ENCODE measurements at places on chromosomes 6 and 20. TPM values are rescaled to one million over a fixed set of nuclear protein-coding genes. Genes with fewer than 3 reads are reported as not detected.

DNA sequence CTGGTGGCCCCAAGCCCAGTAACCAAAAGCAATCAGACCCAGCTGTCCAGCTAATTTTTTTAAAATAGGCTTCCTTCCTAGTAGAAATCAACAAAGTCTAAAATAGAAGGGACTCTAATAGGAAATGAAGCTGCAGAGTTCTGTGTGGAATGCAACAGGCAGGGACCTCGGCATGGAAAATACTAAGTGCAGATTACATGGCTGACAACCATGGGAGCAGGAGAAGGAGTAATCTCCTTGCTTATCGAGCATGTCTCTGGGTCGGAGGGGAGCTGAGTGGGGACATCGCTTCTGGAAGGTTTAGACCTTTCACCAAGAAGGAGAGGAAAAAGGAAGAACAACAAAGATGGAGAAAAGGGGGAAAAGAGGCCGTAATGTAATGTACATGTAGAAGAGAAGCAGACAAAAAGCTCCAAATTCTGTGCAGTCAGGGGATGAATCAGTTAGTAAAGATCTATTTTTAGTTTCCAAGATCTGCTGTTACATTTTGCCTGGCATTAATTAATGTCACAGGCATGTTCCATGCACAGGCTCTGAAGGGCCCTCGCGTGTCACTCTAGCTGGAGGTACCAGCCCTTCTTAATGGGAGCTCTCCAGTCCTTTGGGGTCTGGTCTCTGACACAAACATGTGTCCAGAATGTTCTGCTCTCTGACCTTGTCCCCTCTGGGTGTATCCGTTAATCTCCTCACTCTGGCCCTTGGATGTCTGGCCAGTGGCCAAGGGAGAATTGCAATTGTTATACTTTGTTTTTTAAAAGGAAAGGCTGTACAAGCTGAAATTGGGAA is 16.6 kb upstream of the ZNF831 start:
- DNase-seq = no peak

- DNase-seq = no peak
Observed at GRCh38 chr20:34977365-34978091, 21.9 kb downstream of the MYH7B start.

- DNase-seq = no peak
Observed at GRCh38 chr6:6525933-6526332, 62.6 kb upstream of the LY86 start.

- DNase-seq = no peak
Observed at GRCh38 chr20:7308163-7308562, 540.7 kb downstream of the BMP2 start.

DNA sequence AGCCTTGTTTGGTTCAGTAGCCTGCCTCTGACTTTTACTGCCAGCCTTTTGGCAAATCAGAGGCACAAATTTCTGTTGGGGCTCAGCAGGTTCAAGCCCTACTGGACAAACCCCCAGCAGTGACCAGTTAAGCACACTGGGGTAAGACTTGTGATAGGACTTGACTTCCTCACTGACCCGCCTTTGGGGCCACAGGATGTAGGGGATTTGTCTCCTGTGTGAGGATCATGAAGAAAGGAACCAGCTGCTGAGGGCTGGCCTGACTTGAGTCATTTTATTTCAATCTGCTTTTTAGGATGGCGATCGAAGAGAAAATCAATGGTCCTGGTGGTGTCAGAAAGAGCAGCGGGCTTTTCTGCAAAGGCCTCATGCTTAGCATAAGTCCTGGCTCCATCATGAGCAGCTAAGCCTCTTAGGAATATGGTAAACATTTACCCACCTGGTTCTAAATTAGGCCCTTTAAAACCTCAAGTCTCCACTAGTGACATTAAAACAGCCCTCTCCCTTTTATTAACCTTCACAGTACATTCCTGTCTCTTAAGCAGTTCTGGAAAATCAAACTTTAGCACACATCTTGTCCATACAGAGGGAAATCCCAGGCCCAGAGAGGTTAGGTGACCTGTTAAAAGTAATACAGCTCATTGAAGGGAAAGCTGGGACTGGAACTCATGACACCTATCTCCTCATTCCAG is 16.6 kb downstream of the CHMP4B start:
- no peak for DNase-seq

DNA sequence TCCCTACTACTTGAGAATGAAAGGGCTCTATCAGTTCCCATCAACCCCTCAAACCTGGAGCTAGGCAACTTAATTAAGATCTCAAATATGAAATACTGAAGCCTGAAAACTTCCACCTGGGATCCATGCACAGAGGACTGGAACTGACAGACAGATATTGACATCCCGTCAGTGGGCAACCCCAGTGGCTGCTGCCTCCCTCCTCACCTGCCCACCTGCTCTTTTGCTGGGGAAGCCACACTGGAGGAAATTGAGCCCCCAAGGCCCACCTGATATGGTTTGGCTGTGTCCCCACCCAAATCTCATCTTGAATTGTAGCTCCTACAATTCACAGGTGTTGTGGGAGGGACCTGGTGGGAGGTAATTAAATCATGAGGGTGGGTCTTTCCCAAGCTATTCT is 192.8 kb downstream of the LRFN2 start:
- DNase-seq = no peak

DNA sequence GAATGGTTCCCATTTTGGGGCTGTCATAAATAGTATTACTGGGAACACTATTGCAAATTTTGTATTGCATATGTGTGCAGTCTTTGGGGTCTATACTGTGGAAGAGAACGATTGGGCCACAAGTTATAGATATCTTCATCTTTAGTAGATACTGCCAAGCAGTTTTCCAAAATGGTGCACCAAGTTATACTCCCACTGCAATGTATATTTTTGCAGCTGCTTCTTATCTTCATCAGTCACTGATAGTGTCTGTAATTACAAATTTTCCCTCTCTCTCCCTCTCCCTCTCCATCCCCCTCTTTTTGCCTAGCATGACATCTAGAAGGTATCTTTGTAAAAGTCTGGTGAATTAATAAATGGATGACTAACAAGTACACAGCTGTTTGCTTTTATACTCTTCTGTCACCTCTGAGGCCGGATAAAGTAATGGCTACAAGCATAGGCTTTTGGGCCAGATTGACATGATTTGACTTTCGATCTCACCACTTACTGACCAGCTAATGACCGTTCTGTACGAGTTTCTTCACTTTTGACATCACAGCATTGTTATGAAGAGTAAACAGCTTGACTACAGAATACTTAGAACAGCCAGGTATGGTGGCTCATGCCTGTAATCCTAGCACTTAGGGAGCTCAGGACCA is 113.3 kb upstream of the SLC2A12 start:
- DNase-seq = no peak

GRCh38 chr6:46129629-46130511 is at the start of gene ENPP4:
ENPP4 (plus strand) TSS chr6:46129989; CDS start chr6:46139584, 9,595 bp downstream.
- peak; percentile 47 for DNase-seq

DNA sequence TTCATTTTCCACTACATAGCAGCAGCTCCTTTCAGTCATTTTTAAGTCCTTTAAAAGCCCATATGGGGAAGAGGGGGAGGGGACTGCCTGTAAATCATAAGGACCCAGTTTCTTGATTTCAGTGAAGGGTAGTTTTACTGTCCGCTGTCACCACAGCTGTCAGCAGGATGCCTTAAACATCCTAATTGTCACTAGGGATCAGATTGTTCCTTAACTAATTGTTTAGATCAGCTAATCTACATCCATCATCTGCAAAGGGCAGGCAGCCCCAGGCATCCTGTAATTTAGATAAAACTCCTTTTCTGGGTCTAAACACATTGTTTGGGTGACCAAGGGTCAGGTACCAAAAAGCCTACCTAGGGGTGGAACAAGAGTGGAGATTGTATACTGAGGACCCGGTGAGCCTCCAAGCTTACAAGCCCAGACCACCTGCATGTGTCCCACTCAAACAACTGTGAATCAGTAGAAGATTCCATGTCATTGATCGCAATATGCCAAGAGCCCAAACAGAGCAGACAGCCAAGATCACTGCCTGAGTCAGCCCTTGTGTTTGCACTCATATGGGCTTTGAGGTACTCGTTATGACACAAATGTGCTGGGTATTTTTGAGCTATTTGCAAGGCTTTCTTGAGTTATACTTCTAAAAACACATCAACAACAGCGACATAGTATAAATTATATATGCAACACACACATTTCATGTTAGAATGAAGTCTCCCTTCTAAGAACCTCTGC is 198.7 kb upstream of the CEP162 start:
- DNase-seq = no peak

- DNase-seq = no peak
Observed at GRCh38 chr6:25058941-25059340, 123.2 kb upstream of the RIPOR2 start.

DNA sequence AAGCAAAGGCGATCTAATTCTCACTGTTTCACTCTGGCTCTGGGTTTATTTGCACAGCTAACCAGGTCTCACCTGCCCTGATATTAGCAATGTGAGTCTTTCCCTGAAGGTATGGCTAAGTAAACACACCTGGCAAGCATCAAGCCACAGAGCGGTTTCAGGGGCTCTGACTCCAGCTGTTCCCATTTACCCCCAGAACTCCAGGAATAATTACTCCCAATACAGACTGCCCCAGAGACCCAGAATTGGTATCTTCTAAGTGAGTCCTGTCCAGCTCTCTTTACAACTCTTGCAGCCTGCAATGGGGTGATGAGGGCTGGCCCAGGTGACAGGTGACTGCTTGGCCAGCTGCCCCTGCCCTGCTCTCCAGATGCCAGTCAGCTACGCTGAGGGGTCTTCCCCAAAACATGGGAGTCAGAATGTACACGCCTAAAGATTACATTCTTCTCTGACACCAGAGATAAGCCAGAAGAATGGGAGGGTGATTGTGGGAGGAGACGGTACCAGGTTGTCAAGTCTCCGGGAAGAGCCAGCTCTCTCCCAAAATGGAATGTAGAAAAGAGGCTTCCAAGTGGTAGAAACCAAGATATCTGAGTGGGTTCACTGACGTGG is 4.9 kb upstream of the LRRN4 start:
- DNase-seq = no peak

DNA sequence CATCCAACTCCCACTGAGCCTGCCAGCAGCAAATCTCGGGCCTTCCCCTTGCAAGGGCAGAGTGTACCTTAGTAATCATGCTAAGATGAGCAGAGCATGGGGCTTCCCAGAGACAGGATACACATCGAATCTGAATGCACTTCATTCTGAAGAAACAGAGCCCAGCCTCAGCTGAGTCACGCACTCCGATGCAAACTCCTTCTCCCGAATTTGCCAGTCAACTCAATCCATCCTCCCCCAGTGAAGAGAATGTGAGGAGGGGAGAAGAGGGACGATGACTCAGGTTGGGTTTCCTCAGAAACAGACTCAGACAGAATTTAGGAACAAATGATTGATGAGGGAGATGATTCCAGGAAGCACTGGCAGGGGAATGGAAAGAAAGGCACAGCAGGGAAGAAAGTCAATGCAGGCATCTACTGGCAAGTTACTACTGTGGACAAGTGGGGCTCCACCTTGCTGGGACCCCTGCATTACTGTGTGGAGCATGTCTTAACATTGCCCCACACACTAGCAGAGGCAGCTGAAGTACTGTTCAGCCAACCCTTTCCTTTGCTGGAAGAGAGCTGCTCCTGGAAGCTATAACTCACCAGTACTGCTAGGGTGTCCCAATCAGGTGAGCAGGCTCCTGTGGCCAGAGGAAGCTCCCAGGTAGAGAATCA is 251.6 kb downstream of the ADGB start:
- no peak for DNase-seq

DNA sequence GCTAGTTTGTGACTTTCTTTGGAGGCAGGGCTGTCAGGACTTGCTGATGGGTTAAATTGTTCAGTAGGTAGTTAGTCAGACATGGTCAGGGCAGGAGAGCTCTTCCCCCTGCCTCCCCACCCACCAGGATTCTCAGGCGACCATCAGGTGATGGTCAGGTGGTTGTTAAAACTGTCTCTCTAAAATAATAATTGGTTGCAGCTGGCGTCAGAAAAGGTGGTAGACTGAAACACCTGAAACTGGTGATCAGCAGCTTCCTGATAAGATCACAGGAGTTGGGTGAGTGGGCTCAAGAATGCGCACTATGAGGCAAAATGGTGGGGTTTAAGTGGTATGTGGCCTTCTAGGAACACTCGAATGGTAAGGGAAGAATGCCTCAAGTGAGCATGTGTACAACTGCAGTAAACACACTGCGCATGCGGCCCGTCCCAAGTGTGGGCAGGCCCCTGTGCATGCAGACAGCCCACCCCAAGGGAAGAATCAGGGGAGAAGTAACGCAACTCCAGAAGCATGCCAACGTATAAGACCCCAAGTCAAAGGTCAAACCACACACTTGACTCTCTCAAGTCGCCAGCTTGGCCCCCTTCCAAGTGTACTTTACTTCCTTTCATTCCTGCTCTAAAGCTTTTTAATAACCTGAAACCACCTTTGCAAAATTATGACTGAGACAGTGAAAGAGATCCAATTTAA is 7.9 kb upstream of the BLCAP start:
- no peak for DNase-seq

DNA sequence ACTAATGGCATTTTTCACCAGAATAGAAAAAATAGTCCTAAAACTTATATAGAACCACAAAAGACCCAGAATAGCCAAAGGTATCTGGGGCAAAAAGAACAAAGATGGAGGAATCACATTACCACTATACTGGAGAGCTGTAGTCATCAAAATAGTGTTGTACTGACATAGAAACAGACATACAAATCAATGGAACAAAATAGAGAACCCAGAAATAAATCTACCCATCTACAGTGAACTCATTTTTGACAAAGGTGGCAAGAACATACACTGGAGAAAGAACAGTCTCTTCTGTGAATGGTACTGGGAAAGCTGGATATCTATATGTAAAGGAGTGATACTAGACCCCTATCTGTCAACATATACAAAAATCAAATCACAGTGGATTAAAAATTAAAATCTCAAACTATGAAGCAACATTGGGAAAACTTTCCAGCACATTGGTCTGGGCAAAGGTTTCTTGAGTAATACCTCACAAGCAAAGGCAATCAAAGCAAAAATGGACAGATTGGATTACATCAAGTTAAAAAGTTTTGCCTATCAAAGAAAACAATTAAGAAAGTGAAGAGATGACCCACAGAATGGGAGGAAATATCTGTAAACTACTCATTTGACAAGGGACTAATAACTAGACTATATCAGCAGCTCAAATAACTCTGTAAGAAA is 120.5 kb downstream of the MEI4 start:
- DNase-seq = no peak

GRCh38 chr6:170605574-170606259 is 21.3 kb upstream of the PDCD2 start:
- no peak for DNase-seq

GRCh38 chr6:131729550-131729949 is 18.7 kb upstream of the CTAGE9 start:
- no peak for DNase-seq

DNA sequence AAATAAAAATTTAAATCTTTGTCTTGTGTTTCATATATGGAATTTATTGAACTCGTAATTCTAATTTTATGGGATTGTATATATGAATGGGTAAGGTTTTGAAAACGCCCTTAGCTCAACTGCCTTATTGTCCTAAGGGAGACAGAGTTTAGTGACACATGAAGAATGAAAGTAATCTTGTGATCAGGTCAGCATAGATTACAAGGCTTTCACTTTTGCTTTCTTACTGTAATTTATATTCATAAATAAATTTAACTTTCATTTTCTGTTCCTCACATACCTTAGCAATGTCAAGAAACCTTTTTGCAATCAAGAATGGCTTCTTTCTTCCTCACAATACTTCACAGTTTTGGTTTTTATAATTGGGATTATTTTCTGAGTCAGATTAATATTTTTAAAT is 14.4 kb downstream of the KPNA5 start:
- DNase-seq = no peak

VPS16 gene
- 24.7 TPM for total RNA-seq

RNF182 gene
- total RNA-seq = 22.8 TPM

LST1 gene
- 1.7 TPM for total RNA-seq

REPS1 gene
- 30.0 TPM for total RNA-seq

TFAP2C gene
- not detected for total RNA-seq

DTNBP1 gene
- total RNA-seq = 37.1 TPM

SPAG4 gene
- 9.6 TPM for total RNA-seq

GTSF1L gene
- not detected for total RNA-seq

CLIC5 gene
- total RNA-seq = 0.31 TPM
